ENCODE measurements at places on chromosomes 5 and 9.

DNA sequence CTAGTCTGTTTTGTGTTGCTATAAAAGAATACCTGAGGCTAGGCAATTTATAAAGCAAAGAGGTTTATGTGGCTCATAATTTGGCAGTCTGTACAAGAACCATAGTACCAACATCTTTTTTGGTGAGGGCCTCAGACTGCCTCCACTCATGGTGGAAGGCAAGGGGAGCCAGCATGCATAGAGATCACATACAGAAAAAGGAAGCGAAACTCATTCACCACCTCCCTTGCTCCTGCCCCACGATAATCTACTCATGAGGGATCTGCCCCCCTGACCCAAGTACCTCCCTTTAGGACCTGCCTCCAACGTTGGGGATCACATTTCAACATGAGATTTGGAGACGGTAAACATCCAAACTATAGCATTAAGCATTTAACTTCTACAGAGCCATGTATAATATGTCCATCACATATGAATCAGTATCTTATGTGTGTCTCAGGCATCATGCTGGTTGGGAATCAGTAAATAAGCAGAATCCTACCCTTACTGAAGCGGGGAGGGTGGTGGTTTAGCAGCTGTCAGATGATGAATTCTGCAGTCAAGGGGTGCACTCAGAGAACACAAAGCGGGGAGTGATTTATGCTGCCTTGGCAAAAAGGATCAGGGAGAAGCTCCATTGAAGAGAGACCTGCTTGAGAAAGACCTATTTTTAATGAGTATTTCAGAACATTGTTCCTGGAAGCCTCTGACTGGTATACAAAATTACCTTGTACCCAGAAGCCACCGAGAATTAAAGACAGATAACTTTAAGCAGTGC lies 34.8 kb downstream of the HMGXB3 start:
- peak; percentile 20 for DNase-seq

DNA sequence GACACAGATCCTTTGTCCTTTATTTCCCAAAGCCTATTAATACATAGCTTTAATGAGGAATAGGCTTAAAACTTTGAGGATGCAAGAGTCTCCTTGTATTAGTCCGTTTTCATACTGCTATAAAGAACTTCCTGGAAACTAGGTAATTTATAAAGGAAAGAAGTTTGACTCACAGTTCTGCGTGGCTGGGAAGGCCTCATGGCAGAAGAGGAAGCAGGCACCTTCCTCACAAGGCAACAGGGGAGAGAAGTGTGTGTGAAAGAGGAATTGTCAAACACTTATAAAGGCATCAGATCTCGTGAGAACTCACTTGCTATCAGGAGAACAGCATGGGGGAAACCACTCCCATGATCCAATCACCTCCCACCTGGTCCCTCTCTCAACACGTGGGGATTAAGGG lies 5.4 kb upstream of the CLK4 start:
- no peak for DNase-seq

- peak; percentile 79 for DNase-seq
These were observed 664.7 kb downstream of the ACTL7B start for GRCh38 chr9:108191065-108191464.

DNA sequence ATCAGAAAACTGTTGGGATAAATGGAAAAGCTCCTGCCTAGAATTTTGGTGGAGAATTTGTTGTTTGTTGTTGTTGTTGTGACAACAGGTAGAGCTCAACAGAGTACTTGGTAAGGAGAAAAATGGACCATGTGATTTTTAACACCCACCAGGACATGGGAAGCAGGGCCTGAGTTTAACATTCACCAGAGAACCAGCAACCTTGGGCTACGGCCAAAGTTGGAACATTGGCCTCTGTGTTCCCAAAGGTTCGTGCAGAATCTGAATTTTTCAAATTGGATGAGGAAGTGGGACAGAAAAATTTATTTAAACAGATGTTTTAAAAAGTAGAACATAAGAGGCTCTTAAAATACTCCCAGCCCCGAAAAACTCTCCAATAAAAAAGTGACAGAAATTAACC lies 127.0 kb downstream of the GNA14 start:
- no peak for DNase-seq

- DNase-seq, result no peak
These were observed 1611.0 kb upstream of the ACO1 start for GRCh38 chr9:30773427-30773826.

GRCh38 chr9:22512495-22512894 lies 65.9 kb downstream of the DMRTA1 start:
- no peak for DNase-seq

DNA sequence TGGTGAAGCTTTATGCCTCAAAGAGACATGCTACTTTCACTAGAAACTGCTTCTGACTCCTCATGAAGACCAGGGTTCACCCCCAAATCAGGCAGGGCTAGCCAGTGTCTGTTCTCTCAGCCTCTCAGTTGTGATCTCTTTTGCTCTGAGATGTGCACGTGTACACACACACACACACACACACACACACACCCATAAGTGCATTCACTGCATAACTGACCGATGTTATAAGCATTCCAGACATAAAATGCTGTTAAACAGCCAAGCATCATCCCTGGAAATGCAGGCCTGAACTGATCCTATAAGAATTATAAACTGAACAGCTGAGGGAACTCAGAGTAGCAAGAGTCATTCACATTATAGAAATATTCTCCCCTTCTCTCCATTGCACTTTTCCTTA lies 85.0 kb downstream of the FSTL4 start:
- no peak for DNase-seq

DNA sequence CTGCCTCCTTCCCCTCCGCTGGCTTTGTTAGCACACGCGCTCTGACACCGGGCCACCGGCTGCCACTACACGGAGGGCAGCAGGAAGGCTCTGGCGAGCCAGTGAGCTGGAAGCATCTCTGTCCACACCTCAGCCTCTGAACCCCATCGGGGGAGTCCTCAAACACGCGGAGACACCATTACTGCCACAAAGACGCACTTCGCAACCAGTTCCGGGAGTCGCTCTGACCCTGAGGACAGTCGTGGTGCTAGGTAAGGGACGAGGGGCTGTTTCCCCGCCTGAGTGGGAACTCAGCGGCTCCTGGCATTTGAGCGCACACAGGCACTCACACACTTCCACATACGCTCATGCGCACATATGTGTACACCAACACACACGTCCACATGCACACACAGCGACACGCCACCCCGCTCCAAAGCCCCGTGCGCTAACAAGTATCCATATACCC lies 160.0 kb downstream of the C9orf152 start:
- DNase-seq, result no peak

DNA sequence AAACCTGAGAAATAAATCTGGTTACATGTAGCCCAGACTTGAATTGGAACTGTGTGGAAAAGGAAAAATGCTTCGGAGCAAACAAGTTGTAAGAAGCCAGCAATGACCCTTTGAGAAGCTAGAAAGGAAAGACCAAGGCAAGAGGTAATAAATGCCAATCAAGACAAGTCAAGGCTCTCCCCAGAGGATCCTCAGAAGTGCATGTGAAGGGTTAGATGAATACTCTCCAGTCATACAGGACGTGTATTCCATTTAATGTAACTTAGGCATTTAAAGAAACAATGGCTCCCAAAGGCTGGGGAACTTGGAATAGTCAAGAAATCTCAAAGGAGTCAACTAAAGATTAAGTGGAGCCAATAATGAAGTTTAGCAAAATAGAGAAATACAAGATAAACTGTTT lies 36.2 kb downstream of the EPB41L4A start:
- DNase-seq, result no peak

GRCh38 chr5:107874795-107875194 lies 204.1 kb upstream of the EFNA5 start:
- DNase-seq, result no peak

GRCh38 chr9:124414612-124415011 lies 630 bp downstream of the PSMB7 start:
- DNase-seq, result no peak

DNA sequence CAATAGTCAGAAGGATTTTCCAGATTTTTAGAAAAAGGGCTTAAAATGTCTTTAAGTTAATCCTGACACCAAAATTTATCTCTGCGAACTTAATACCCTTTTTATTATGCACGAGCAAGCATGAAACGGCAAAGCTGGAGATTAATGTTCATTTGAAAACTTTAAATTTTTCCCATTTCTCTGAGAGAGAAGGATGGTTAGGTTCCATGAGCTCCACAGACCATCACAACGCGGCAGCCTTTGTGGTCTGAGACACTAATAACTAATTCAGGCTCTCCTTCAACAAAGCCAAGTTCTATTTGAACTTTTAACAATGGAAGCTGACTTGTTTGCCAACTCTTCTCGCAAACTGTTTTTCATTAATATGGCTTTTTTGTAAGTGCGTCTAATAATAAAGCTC lies 94.7 kb downstream of the MYO10 start:
- DNase-seq, result no peak

- DNase-seq, result no peak
These were observed 17.4 kb downstream of the ZBTB43 start for GRCh38 chr9:126822278-126822677.

GRCh38 chr5:145712245-145712644 lies 122.9 kb downstream of the PRELID2 start:
- no peak for DNase-seq

GRCh38 chr9:72407114-72407513 lies 42.1 kb upstream of the ZFAND5 start:
- DNase-seq, result no peak

- no peak for DNase-seq
These were observed 77.6 kb upstream of the CEP78 start for GRCh38 chr9:78158286-78158685.
